ENCODE measurements at places on chromosomes 1 and 21.

DNA sequence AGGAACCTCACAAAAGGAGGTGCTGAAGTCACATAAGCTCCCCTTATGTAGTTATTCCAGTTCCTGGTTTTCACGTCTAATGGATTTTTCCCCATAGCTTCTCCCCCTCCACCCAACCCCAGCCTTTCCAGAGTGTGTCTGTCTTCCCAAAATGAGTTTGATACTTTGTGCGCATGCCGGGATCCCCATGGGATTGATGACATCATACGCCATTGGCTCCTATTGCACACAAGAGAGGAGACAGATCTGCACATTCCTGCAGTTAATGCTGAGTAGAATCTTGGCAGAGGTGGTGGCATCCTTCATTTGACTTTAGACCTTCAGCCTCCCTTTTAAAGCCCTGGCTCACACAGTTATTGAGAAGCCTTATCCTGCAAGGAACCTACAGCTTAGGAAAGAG, 71.4 kb downstream of the DDR2 start:
- DNase-seq = no peak

GRCh38 chr1:39462074-39462473, 29.4 kb upstream of the BMP8A start:
- DNase-seq = no peak

GRCh38 chr1:233386336-233386735, 58.8 kb downstream of the MAP3K21 start:
- DNase-seq = no peak

DNA sequence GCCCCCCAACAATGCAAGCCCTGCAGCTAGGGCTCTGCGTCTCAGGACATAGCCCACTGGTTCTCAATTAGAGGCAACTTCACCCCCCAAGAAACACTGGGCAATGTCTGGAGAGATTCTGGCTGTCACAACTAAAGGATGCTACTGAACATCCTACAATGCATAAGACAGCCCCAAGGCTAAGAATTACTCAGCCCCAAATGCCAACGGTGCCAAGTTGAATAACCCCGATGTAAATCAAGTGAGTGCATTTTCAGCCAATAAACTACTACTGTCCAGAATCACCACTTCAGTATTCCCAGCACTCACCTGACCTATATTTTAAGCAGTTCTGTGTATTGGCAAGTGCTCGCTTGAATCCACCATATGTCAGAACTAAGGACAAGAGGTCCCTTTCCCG, 6.9 kb downstream of the RIPK4 start:
- DNase-seq = no peak

DNA sequence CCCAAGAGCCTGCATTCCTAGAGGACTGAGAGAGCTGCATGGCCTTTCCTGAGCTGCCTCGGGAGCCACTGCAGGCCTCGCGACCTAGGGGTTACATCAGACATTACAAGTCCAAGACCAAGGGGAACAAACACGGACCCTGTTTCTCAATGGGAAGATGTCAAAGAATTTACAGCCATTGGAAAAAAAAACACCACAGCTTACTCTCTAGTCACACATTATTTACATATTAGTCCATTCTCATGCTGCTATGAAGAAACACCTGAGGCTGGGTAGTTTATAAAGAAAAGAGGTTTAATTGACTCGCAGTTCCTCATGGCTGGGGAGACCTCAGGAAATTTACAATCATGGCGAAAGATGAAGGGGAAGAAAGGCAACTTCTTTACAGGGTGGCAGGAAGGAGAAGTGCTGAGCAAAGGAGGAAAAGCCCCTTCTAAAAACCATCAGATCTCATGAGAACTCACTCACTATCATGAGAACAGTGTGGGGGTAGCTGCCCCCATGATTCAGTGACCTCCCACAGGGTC, 8.4 kb upstream of the PRMT2 start:
- no peak for DNase-seq

DNA sequence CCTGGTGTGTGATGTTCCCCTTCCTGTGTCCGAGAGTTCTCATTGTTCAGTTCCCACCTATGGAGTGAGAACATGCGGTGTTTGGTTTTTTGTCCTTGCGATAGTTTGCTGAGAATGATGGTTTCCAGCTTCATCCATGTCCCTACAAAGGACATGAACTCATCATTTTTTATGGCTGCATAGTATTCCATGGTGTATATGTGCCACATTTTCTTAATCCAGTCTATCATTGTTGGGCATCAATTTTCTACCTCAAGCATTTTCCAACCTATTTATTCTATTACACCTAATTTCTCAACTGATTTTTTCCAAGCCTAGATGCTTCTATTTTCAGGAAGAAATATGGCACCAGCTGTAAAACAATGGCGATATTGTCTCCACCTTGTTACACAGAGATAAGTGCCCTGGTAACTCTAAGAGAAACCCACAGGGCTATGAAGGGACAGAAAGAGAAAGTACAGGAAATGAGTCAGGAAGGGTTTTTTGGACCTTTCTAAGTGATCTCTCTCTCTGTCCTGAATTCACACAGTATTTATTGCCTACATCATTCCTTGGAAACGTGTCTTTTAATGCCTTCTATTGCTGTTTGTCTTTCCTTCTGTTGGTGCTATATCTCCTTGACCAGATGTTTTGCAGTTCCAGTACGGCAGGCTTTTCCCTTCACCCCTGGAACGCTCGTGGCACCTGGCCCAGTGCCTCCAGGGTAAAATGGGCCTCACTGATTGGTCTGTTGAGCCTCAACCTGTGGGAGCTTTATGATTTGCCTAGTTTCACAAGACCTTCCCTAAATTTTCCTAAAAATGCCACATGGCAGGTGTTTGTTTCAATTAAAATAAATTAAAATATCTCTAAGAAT, 14.6 kb upstream of the JAK1 start:
- DNase-seq = no peak

DNA sequence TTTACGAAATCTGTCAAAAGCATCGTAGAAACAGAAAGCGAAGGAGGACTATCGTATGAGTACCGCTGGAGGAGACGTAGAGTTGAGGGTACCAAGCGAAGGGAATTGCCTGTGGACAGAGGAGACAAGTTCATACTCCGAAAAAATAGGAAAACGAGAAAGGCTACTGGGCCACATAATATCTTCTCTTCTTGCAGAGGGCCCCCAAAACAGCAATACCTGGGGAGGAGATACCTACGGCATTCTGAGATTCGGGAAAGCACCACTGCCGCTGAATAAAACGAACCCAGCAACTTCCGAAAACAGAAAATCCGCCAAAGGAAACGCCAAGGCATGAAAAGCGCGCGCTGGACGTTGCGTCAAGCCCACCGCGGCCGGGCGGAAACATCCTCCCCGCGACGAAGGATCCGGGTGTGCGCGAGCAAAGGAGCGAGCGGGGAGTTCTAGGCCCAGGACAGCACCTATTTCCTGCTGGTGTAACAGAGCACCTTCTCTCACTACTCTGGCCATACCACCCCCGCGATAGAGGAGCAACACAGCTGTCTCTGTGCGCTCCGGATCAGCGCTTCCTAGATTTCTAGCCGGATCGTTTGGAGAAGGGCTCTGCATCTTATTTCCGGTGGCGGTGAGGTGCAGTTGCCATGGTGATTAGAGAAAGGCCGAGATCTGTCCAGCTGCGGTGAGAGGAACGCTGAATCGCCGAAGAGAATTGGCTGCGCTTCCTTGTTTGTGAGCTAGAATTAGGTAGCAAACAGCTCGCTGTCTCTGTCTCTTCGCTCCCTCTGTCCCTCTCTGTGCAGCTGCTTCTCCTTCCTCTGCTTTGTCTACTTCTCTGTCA, at the start of the genes EFCAB7 and ITGB3BP:
Gene EFCAB7 (plus strand): TSS at position 635 of the 838 bp plus-strand sequence. CDS start 2,048 bp downstream, outside the sequence.
Gene ITGB3BP (minus strand): TSS at position 335 of the 838 bp plus-strand sequence. CDS start 92 bp downstream, at position 243.
- peak; percentile 89 for DNase-seq

GRCh38 chr1:204128964-204129896, 22.6 kb downstream of the ETNK2 start:
- DNase-seq = peak; percentile 42

GRCh38 chr21:45525153-45525909, 16.9 kb downstream of the SLC19A1 start:
- DNase-seq = no peak

- DNase-seq = no peak
Measured at GRCh38 chr1:6502000-6502891, 10.8 kb upstream of the PLEKHG5 start.

- DNase-seq = no peak
Measured at GRCh38 chr1:218349348-218350034, 4.4 kb downstream of the TGFB2 start.

DNA sequence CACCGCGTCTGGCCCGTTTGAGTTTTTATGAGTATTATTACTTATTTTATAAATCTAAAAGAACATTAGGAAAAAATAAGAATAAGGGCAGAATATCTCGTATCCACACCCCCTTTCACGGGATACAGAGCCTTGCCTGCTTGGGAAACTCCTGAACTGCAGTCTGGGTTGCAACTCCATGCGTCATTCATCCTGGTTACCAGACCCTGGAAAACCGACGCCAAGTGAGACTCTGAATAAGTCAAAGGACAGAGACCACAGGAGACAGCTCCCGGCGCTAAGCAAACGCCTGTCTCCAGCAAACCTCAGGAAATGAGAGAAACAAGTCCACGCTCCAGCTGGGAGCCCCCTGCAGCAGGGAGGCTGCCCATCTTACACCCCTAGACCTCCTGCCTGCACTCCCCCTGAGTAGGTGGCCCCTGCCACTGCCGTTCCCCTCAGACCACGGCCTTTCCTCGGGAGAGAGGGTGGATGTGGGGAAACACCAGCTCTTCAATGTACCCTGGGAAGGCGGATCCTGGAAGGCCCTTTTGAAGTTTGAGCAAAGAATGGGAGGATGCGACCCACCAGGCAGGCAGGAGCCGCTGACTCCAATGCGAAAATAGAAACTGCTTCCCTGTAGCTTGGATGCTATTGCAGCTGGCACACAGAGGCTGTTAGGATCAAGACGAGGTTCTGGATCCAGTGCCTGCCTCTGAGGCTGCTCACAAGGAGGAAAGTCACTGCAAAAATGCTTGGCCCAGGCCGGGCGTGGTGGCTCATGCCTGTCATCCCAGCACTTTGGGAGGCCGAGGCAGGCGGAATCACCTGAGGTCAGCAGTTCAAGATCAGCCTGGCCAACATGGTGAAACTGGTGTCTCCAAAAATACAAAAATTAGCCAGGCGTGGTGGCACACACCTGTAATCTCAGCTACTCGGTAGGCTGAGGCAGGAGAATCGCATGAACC, 37.7 kb upstream of the GPR157 start:
- DNase-seq = no peak

DNA sequence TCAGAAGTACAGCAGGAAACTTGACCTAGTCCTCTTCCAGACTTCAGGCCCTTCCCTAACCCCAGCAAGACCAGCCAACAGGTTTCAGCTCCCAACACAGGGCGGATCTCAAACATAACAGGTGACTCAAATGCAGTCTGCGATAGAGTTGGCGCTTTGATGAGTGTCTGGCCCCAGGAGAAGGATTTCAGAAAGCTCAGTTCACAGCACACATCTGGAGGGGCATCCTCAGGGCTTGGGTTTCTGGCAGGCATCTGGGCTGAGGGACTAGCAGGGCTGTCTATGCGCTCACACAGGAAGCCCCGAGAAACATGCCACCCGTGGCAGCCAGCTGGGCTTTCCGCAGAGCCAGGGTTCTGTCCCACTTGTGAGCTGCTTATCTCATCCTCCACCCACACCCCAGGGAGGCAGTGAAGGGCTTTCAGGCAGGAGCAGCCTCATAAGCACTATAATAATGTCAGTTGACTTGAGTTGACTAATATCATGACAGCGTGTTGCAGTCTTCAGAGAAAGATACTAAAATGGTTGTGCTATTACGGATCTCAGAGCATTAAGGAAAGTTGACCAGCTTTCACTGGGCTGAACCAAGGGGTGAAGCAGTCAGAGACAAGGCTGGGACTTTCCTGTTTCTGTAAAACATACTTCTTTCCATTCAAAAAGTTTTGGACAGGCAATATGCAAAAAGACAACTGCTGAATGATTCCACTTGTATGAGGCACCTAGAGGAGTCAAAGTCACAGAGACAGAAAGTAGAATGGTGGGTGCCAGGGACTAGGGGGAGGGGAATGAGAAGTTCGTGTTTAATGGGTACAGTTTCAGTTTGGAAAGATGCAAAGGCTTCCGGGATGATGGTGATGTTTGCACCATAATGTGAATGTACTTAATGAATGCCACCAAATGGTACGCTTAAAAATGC, 233.0 kb upstream of the IRF2BP2 start:
- no peak for DNase-seq

GRCh38 chr1:2241820-2242219, 13.7 kb downstream of the SKI start:
- no peak for DNase-seq

GRCh38 chr1:16420424-16421118, 16.7 kb downstream of the SPATA21 start:
- DNase-seq = no peak

GRCh38 chr1:85297855-85298629, 21.6 kb upstream of the BCL10 start:
- DNase-seq = no peak

DNA sequence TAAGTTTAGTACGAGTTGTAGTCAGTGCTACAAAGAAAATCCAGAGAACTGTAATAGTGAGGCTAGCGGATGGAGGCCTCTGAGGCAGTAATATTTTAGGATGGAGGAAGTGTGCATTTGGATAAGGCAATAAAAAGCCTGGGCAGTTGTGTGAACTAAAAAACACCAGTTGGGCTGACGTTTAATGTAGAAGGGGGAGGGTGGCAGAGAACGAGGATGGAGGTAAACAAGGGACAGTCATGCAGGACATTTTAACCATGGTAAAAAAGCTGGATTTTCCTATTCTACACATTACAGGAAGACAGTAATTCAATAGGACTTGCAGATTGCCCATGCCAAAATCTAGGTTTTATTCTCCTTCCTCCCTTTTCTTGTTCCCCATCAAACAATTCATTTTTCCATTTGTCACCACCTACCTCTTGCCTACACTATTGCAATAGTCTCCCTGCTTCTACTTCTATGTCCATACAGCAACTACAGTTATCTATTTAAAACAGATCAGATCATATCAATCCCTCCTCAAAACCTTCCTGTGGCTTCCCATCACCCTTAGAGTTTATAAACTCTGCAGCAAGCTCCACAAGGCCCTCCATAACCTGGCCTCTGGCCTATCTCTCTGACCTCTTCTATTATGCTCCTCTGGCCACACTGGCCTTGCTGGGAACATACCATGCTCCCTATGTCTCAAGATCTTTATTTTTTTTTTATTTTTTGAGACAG, 27.7 kb downstream of the ERO1B start:
- no peak for DNase-seq

- no peak for DNase-seq
Measured at GRCh38 chr1:50531027-50531426, 107.8 kb upstream of the DMRTA2 start.

- no peak for DNase-seq
Measured at GRCh38 chr21:38819051-38819718, 13.5 kb downstream of the ETS2 start.

GRCh38 chr1:219837274-219837993, 90.9 kb downstream of the SLC30A10 start:
- DNase-seq = peak; percentile 16

- no peak for DNase-seq
Measured at GRCh38 chr1:100622506-100622905, 84.6 kb downstream of the GPR88 start.

- no peak for DNase-seq
Measured at GRCh38 chr1:186849826-186850225, 21.1 kb downstream of the PLA2G4A start.

- no peak for DNase-seq
Measured at GRCh38 chr1:37458551-37458950, 15.8 kb upstream of the ZC3H12A start.

All from NCI-H446 treated with DMSO at 0.1 percent for 48 hours (cell line).